ENCODE measurements at places on chromosomes 11 and 22. TPM values are rescaled to one million over a fixed set of nuclear protein-coding genes. Genes with fewer than 3 reads are reported as not detected.

Gene OR56A1
- total RNA-seq: not detected

Gene OR10A2
- total RNA-seq: not detected

GRCh38 chr11:117795638-117796455, 1.2 kb downstream of the DSCAML1 start:
- DNase-seq: no peak

DNA sequence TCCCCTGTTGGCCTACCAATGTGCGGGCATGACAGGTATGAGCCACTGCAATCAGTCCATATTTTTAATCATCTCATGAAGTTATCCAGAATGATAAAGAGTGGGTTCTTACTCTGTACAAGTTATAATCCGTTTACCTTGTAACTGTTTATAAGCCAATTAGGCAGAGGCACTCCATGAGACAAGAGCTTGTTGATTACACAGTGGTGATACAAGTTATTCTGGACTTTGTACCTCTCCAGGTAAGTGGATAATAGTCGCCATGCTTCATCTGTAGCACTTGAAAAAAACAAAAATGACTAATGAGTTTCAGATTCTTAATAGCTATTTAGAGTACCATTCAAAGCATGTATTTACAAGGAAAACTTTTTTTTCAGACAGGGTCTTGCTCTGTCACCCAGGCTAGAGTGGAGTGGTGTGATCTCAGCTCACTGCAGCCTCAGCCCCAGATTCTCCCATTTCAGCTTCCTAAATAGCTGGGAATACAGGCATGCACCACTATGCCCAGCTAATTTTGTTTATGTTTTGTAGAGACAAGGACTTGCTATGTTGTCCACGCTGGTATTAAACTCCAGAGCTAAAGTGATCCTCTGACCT, 17.7 kb upstream of the FNBP4 start:
- DNase-seq: no peak

DNA sequence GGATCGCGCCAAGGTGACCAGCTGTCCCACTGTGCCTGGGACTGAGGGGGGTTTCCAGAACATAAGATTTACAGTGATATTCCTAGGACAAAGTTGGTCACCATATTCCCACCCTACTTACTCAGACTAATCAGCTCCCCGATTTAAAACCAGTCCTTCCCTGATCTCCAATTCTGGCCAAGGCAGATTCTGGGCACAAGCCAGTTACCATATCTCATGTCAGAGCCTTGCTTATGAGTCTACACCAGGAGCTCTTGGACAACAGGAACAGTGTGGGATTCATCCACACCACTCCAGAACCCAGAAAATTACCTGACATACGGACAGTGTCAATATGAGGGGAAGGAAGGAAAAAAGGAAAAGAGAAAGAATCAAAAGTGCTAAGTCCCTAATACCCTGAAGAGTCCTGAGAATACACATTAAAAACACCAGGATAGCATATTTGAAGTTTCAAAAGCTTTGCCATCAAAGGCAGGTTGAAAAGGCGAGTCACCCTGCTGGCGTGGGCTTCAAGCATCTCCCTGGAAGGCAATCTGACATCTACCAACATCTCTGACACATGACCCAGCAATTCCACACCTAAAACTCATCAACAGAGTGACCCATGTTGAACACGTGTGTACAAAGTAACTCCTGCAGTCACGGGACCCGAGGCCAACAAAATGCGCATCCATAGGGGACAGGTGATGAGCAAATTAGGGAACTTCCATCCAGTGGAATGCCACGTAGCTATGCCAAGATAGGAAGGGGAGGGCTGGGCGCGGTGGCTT, 8.0 kb upstream of the IL2RB start:
- no peak for DNase-seq

- DNase-seq: peak; percentile 91
These were observed 46.4 kb downstream of the MORC2 start for GRCh38 chr22:30922151-30922611.

Gene MICAL3
- 210 TPM for total RNA-seq

DNA sequence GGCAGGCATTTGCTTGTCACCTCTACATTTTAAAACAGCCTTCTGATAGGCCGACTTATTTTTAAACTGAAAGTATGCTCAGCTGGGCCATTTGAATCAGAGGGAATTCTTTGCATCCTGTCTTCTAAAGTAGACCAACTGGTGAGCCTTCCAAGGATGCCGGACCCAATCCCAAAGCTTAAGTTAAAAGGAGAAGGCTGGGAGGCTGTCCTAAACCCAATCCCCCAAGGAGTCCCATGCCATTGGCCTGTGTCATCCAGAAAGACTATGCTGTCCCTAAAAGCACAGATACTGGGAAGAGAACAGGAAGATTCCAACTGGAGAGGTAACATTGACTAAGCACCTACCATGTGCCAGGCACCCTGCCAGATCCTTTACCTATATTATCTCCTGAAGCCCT, 18.0 kb downstream of the TENM4 start:
- no peak for DNase-seq

- DNase-seq: no peak
These were observed 186.0 kb upstream of the CTSC start for GRCh38 chr11:88523386-88524071.

Gene MAPK8IP2
- 1.5 TPM for total RNA-seq

Gene NPTXR
- 0.11 TPM for total RNA-seq

Gene CRYBB3
- not detected for total RNA-seq

DNA sequence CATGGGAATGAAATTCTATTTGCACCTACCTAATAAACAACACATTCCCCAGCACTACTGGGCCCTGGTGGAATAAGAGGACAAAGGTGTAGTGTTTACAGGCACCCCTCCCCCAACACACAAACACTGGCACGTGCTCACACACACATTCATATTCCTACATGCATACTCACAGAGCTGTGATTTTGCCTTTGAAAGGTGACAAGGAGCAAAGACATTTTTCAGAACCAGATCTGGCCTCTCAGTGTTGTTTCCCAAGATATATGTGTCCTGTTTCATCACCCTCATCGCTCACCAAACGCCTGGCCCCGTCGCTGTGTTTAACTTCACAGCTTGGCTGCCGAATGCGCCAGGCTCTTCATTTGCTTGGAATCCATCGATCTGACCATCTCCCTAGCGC, 292.6 kb downstream of the NTM start:
- DNase-seq: no peak

Gene CHRM1
- not detected for total RNA-seq

- DNase-seq: no peak
These were observed 1408.8 kb downstream of the TBC1D22A start for GRCh38 chr22:48171271-48171691.

DNA sequence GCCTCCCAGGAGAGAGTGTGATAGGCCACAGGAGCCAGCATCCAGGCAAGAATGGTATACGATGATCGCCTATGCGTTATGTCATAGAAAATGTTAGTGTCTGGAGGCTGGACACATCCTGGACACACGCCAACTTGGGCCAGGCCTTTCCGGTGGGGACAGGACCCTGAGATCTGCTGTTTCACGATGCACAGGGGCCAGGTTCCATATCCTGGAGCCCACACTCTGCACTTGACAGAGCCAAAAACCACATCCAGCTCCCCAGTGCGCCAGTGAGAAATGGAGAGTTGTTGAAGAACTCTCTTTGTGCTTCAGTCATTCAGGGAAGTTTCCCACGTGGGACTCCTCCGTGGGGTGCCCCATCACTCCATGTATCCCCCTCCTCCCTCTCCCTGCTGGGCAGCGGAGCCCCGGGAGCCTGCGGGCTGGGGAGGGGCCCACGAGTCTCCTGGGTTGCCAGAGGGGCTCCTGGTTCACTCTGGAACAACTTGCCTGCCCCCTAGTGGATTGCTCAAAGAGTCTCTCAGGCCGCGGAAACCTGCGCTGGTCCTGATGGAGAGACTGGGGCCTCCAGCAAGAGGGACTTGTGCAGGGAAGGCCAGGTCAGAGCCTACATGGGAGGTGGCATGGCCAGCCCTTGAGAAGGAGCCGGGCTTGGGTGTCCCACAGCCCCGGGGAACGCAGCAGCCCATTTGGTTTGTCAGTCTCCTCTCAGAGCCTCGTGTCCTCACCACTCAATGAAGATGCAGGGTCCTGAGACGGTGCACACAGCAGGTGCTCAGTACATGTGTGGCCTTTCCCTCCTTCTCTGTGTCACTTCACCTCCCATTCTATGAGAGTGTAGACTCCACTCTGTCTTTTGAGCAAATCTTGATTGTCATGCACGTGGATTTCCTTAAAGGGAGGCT, 10.2 kb upstream of the LRRC32 start:
- DNase-seq: peak; percentile 87

Gene FAM180B
- 0.26 TPM for total RNA-seq

- DNase-seq: no peak
These were observed 161.0 kb downstream of the FCHSD2 start for GRCh38 chr11:72981080-72981479.

Gene ARHGAP20
- total RNA-seq: not detected

GRCh38 chr11:108913204-108913603, 248.3 kb downstream of the DDX10 start:
- DNase-seq: no peak

Gene ALDH3B1
- 0.65 TPM for total RNA-seq

DNA sequence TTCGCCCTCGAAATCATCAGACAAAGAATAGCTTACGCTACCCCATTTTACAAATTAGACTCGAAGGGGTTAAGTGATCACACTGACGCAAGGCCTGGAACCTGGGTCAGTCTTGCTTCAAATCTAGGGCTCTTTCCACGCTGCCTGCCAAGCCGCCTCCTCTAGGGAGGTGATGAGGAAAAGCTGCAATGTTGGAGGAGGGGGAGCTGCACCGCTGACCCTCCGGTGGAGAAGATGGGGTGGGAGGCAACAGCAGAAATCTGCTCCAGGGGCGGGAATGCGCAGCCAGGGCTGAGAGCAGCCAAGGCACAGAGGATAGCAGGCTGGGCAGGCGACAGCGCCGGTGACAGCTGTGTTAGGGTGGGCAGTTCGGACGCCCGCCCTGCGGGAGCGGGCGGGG, 595 bp downstream of the SYVN1 start:
- DNase-seq: peak; percentile 50

DNA sequence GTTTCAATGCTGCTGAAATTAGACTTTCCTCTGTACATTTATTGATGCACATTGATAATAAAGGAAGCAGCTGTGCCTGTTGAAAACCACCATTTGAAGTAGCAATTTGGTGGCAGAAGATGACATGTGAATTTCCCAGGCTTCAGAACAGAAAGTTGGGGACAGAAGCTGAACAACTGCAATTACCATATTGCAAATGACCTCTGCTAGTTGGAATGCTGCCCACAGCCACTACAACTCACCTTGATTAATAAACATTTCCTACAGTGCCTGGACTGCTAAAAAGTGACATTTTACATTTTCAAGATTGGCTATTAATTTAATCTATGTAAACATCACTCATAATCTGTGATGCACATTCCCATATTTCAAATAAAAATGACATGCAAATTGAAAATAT, 208.6 kb downstream of the LUZP2 start:
- no peak for DNase-seq

Gene TMEM191C
- 3.2 TPM for total RNA-seq

DNA sequence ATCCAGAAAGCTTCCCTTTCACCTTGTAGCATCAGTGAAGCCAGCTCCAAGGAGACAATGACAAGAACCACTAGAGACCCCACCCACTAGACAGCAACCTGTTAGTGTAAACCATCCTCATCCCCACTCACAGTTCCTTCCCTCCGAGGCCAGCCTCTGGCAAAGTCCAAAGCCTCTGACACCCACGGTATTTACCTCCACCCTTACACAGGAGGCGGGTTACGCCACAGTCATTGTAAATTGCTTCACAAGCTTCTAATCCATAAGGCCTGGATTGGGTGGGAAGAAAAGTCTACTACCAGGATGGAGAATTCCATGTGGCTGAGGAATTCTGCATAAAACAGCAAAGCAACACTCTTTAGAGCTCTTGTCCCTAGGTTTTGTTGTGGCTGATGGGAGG, 287.4 kb downstream of the BUD13 start:
- no peak for DNase-seq

DNA sequence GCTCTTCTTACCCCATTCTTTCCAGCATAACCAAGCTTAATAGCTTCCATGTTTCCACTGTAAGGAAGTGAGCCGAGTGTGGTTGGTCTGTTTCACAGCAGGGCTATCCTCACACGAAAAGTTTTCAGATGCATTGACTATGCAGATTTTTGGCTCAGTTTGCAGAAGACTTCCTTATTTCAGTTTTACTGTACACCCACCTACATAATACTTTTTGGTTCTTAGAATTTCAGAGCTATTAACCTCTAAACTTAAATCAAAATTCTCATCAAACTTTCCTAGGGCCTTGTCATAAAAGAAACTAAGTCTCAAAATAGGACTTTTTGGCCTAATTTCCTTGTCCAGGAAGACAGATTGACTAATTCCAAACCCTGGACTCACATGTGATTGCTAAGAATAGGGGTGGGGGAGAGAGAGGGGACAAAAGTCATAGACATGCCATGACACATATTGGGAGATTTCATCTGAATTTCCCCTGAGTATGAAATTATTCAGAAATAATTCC, 7.3 kb upstream of the EHF start:
- no peak for DNase-seq

DNA sequence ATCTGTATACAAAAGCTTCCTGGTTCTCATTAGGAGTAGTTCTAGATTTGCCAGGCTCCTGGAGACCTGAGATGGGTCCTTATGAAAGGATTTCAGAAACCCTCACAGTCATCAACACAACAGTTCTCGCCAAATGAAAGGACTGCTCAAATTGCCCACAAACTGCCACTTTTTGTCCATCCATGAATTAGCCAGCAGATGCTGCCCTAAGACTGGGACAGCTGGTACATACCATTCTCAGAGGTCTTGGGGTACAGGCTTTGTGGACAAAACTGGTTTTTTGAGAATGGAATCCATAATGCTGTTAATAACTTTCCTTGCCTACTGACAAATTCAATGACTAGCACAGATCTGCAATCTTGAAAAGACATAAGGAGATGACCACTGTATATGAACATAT, 23.4 kb upstream of the BDNF start:
- DNase-seq: no peak

Gene C11orf87
- total RNA-seq: not detected

DNA sequence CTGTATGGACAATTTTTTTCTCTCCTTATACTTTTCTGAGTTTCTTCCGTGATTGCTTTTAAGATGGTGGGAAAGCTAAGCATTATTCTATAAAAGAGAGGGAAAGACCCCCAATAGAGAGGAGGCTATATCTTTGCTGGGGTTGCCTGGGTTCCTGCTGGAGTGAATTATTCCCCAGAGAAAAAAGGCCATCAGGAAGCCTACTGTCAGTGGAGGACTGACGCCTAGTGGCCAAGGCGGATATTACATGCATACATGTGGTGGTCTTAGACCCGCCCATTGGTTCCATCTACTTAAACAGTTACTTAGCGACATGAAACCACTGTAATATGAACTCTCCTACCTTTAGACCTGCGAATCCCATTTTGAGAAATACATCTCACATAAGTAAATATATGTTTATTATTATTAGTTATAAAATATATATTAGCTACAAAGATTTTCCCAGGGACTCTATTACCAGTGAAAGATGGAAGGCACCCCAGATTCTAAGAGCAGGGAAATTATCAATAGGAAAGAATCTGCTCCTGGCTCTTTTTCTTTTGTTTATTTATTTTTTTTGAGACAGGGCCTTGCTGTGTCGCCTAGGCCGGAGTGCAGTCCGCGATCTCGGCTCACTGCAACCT, 15.7 kb upstream of the PGA3 start:
- peak; percentile 85 for DNase-seq

- peak; percentile 2 for DNase-seq
These were observed 201.6 kb downstream of the DSCAML1 start for GRCh38 chr11:117595440-117595839.

Gene CPSF7
- 153 TPM for total RNA-seq

Gene CARD18
- not detected for total RNA-seq

Gene HEPHL1
- not detected for total RNA-seq

- no peak for DNase-seq
These were observed 14.0 kb downstream of the IRF7 start for GRCh38 chr11:601573-602245.
